ENCODE measurements at places on chromosomes 13 and 19. TPM values are rescaled to one million over a fixed set of nuclear protein-coding genes. Genes with fewer than 3 reads are reported as not detected.
A peak's percentile ranks its signal among the peaks of the same experiment; 100 is the strongest.

DNA sequence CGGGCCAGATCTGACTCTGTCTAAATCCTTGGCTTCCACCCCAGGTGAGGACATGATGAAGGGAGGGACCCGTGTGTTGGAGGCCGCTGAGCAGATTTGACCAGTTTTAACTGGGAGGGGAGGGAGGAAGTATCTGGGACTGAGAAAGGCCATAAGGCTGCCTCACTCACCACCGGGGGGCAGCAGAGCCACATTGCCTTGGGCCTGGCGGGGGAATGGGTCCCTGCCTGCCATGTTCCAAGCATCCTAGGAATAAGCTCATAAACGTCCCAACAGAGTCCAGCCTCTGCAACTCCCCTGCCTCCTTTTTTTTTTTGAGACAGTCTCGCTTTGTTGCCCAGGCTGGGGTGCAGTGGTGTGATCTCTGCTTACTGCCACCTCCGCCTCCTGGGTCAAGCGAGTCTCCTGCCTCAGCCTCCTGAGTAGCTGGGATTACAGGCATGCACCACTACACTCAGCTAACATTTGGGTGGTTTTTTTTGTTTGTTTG is 15.5 kb downstream of the MAST3 start:
- peak; percentile 88 for DNase-seq

The CLEC17A gene
- total RNA-seq, result not detected

DNA sequence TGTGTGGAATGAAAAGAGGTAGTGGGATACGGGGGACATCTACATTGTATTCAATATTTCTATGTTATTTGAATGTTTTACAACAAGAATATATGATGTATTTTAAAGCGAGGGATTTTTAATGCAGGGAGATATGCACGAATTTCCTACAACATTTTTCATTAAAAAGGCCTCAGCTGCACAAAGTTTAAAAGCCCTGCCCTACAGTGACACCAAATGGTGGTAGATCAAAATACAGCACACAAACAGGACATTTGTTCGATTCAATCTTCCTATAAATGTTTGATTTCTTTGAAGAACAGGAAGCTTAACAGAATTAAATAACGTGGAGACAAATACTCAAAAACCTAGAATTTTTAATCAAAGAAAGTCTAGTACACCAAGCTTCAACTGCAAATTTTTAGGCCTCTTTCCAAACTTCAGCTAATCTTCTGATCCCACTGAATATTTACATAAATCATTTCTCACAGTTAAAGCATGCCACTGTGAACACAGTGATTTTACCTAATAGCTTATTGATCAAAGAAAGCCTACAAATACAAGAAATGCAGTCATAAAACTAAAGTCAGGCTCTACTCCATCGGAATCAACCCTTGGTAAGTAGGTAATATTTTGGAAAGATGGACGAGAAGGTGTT is 257.2 kb downstream of the DIAPH3 start:
- DNase-seq, result peak; percentile 40

The CBARP gene
- total RNA-seq, result 29.1 TPM

- DNase-seq, result no peak
Measured at GRCh38 chr19:3605361-3605760, 1.3 kb downstream of the TBXA2R start.

GRCh38 chr13:35906636-35907035 is 224.5 kb downstream of the DCLK1 start:
- DNase-seq, result no peak

DNA sequence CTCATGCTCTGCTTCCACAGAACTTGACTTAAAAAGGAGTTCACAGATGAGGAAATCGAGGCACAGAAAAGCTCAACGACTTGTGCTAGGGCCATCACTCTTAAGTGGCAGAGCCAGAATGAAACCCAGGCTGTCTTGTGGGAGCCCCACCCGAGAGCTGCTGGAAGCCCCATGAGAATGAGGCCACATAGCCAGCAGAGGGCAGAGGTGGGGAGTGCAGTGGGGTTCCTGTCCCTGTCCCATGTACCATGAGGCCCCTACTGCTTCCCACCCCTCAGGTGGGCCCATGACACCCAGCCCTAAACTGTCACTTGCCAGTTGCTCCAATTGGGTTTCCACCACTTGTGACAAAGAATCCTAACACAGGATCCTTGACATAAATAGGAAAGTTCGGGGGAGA is 175.9 kb downstream of the IRS2 start:
- peak; percentile 27 for DNase-seq

- peak; percentile 72 for DNase-seq
Measured at GRCh38 chr13:52359534-52359933, 46.4 kb downstream of the THSD1 start.

The FBXO27 gene
- 17.8 TPM for total RNA-seq

DNA sequence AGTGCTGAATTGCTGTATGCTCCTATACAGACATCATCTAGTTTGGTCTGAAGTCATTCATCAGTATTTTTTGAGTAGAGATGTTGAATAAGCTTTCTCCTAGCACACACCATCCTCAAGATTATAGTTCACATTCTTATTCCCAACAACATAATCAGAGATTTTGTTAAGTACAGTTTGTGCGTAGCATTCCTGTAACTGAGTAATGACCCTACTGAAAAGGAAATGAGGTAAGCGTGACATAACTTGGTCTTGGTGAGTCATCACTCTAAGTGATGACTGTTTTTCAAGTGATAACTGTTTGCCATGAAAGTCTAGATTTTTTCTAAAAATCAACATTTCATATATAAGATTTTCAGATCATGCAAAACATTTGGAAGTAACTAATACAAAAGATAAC is 18.5 kb upstream of the FAM216B start:
- peak; percentile 94 for DNase-seq

GRCh38 chr13:30334663-30335386 is 27.5 kb upstream of the KATNAL1 start:
- peak; percentile 45 for DNase-seq

- no peak for DNase-seq
Measured at GRCh38 chr13:95349267-95349666, 48.0 kb upstream of the ABCC4 start.

GRCh38 chr13:77779552-77780272 is 82.2 kb downstream of the SLAIN1 start:
- peak; percentile 73 for DNase-seq

DNA sequence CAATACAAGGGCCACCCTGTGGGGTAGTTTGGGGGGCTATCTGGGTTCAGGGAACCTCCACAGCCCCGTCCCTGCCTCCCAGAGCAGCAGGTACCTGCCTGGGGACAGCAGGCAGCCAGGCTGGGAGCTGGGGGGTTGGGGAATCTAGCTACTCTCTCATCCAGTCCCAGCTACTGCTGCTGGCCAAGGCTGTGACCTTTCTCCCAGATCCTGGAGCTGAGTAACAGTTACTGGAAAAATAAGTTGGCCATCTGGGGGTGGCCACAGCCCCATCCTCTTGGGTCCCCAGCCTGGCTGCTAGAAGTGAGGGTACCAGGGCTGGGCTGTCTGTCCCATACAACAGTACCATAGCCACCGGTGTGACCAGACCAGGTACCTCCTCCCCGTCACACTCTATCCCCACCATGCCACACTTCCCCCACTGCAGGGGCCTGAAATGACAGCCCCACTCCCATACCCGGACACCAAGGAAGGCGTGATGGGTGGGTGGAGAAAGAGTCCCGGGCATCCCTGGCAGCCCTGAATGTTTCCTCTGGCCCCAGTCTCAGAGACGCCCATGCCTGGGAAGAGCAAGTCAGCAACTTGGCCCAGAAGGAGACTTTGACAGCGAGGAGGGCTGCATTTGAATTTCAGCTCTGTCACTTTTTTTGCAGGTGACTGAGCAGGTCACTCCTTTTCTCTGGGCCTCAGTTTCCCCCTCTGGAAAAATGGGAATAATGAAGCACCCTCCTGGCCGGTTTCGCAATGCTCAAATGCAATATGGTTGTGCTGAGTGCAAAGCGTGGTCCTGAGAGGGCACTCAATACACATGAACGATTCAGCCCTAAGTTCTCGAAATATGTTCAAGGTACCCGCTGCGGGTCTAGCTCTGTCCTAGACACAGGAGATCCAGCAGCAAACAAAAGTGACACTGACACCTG is 30.7 kb upstream of the NFIC start:
- DNase-seq, result peak; percentile 71

DNA sequence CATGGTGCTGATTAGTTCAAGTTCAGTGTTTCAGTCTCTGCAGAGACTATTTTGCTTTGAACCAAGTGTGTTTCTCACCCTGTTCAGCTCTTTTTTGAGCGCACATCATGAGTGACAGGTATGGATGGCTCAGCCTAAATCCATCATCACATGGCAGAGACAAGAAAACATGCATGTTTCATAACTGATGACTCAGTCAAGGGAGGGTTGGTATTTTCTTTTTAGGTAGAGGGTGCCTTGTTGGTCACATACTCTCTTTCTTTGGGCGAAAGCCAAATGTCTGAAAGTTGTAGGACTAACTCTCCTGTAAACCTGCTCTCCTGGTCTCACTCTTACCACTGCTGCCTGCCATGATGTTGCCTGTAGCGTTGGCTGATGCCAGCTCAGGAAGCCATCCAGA is 48.1 kb upstream of the RAP2A start:
- DNase-seq, result no peak

- DNase-seq, result peak; percentile 78
Measured at GRCh38 chr19:42255766-42256745, 1.1 kb upstream of the ERF start.

DNA sequence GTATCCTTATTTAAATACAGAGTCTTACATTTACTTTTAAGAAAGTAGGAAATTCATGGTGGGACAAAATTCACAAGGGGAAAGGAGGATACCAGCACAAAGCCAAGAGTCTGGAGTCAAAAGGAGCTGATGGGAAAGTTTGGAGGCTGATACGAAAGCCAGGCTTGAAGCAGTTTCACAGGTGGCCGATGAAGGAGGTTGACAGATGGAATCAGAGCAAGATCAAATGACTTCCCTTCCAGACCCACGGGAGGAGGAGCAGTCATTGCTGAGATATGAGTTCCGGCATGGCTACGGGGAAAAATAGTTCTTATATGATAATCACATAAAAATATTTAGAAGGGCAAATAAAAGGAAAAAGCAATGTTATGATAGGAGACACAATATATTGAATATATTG is 65.0 kb downstream of the DGKH start:
- peak; percentile 39 for DNase-seq

DNA sequence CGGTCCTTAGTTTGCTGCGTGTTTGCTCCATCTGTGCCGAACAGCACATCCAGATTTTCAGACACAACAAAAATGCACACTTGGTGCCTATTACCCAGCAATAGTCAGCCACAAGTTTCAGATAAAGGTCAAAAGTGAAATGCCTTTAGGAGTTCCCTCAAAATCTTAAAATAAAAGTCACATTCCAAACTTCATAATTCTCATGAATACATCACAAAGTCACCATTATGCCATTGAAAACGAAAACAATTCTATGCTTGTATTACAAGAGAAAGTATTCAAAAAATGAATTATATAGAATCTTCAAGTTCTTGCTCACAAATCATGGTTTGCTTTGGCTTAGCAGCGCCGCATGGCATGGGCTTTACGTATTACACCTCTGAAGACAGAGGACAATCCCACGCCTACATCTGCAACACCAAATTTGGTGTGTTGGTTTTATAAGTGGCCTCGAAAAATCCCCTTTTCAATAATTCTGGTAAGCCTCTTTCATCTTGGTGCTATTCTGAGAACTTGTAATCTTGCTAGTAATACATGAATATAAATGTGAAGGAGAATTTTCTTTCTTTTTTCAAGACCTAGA is 26.6 kb downstream of the COL4A1 start:
- no peak for DNase-seq

The A1BG gene
- total RNA-seq, result 75.0 TPM

DNA sequence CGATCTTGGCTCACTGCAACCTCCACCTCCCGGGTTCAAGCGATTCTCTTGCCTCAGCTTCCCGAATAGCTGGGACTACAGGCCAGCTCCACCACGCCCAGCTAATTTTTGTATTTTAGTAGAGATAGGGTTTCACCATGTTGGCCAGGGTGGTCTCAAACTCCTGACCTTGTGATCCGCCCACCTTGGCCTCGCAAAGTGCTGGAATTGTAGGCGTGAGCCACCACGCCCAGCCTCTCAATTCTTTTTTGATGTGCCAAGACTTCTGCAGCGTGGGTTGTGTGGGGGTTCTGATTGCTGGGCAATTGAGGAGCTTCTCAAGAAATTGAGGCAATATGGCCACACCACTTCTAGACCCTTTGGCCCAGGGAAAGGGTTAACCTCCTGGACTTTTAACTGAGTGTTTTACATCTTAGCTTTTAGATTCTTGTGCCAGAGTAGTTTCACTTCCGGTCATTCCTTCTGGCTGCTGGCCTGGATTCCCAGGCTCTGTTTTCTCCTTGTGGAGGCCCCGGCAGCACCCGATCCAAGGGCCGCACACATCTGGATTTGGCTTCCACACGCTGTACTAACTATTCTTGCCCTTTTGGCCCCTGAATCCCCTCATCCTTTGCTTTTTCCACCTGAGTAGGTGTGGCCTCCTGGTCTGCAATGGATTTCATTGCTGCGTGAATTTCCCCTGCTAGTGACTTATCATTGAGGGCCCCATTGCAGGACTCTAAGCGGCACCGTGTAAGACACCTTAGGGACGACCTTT is 14.7 kb downstream of the SMARCA4 start:
- peak; percentile 84 for DNase-seq

GRCh38 chr19:35901055-35901644 is 810 bp upstream of the NFKBID start:
- DNase-seq, result peak; percentile 25

- no peak for DNase-seq
Measured at GRCh38 chr13:80164462-80164861, 176.5 kb downstream of the SPRY2 start.

- no peak for DNase-seq
Measured at GRCh38 chr19:53581871-53582279, 43.9 kb downstream of the ZNF331 start.

DNA sequence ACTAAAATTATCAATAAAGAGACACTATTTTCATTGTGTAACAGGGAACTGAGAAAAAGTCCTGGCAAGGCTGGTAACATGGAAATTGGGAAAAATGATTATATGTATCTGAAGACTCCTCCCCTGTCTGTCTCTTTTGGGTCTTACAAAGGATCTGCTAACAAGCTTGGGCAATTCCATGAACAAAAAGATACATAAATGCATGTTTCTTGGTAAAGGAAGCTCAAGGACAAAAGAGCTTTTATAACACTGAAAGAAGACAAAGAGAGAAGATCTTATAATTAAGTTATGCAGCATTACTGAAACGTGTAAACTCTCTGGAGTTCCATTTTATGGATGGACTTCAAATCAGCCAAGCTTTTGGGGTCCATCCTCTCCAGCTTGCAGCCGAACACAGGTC is 29.2 kb downstream of the EFNB2 start:
- DNase-seq, result no peak
